ENCODE measurements at places on chromosomes 4 and X.

- no peak for DNase-seq
These were observed 116.4 kb upstream of the LSM6 start for GRCh38 chr4:146059151-146059550.

DNA sequence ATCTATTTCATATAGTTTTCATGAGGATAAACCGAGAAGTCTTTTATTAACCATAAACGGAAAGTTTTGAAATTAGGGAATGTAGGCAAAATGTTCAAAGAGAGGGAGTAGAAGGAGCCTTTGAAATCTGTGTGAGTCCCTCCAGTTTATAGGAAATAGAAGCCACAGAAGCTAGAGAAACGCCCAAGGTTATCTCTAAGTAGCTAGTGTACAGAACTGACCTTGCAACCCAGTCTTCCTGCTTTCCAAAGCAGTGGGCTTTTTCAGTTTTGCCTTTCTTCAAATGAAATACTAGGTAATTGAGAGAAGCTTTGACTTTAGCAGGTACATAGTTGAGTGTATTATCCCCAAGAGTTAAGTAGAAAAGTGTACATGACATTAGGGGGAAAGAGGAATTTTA lies 39.4 kb downstream of the STIM2 start:
- no peak for DNase-seq

DNA sequence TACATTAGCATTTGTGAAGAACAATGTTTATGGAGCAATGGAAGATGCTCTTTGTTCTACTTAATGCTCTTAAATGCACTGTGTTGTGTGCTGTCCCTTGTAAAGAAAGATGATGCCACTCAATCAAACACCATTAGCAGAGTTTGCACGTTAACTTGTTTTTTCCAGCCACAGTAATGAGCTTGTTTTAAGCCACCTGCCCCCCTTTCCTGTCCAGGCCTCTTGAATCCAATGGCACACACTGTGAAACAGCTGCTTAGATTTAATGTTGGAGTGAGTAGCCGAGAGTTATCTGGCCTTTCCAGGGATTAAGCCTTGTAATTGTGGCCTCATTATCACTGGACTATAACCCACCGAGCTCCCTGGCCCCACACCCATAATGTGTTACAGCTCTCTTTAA lies 86.0 kb downstream of the PAK3 start:
- peak; percentile 52 for DNase-seq

GRCh38 chr4:164524789-164525188 lies 229.1 kb upstream of the SMIM31 start:
- no peak for DNase-seq

DNA sequence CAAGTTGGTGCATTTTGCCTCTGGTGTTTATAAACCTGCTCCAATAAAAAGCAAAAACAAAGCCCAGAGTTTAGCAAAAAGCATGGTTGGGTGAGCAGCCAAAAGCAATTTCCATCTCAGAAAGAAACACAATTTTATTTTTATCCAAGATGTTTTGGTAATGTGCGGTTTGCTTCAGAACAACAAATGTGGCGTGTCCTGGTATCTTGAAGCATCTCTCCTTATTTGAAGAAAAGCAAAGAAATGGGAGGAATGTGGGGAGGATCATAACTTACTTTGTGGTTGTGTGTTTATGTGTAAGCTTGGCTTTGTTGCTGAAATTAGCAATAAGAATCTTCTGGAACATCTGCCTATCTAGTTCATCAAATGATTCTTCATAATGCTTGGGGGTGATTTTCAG lies 88.3 kb upstream of the DDX3X start:
- DNase-seq, result no peak

DNA sequence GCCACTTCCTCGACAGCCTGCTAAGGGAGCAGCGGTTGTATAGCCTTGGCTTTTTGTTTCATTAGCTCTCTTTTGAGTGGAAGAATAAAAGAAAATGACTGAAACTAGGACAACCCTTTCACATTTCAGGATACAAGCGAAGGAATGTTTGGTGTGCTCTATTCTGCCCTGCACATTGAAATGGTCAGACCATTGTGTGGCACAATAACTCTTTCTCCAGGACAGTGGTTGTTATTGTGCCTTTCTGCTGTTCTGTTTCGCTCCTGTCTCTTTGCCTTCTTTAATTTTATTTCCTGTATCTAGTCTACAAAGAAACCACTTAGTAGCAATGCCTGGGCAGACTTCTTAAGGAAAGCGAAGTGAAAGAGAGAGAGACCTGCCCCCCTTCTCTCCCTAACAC lies 473.7 kb downstream of the GBA3 start:
- no peak for DNase-seq

DNA sequence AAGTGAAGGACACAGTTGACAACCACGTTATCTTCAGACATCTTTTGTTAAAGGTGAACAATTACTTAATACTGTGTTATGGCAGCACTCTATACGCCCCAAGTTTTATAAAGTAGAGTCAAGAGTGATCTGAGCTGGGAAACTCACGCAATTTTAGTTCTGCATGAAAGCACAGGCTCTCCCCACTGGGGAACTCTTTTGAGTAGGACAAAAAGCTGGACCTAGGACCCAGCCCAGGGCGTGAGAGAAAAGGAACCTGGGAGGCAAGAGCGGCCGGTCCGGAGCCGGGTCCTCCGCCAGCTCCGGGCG lies 152.6 kb upstream of the SLC4A4 start:
- DNase-seq, result no peak

- DNase-seq, result no peak
These were observed 59.3 kb upstream of the HPSE start for GRCh38 chr4:83393908-83394307.

DNA sequence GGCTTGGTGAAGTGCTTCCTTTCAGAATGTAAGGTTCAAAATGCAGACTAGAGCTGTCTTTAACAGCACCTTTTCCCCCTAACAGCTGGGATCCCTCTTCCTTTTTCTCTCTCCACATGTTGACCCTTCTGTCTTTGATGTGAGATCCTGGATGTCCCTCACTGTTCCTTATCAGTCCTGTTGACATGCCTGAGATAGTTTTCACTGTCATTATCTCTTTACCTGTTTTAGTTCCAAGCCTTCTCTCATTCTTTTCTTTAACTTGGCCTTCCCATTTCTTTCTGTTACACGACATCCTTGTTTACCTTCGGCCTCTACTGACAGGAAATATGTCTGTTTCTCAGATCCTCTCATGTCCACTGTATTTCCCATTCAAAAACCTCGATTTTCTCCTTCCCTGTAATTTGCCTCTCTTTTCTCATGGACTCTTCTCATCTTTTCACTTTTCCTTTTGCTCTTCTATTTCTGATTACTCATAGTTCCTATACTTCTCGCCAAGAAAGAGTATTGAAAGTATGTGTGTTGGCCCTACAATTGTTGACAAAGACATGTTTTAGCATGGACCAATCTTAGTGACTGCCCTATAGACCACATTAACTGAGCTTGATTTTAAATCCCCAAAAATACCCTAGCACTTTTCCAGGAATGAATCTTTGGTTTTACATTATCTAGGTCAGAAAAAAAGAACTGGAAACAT lies 1.2 kb upstream of the SOWAHB start:
- DNase-seq, result no peak

- no peak for DNase-seq
These were observed 191.2 kb downstream of the IDS start for GRCh38 chrX:149313871-149314371.

GRCh38 chr4:22897520-22898108 lies 204.9 kb downstream of the GBA3 start:
- DNase-seq, result peak; percentile 1

DNA sequence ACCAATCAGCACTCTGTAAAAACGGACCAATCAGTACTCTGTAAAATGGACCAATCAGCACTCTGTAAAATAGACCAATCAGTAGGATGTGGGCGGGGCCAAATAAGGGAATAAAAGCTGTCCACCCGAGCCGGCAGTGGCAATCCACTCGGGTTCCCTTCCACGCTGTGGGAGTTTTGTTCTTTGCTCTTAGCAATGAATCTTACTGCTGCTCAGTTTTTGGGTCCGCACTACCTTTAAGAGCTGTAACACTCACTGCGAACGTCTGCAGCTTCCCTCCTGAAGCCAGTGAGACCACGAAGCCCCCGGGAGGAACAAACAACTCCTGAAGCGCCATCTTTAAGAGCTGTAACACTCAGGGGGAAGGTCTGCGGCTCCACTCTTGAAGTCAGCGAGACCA lies 66.4 kb upstream of the BRS3 start:
- no peak for DNase-seq

DNA sequence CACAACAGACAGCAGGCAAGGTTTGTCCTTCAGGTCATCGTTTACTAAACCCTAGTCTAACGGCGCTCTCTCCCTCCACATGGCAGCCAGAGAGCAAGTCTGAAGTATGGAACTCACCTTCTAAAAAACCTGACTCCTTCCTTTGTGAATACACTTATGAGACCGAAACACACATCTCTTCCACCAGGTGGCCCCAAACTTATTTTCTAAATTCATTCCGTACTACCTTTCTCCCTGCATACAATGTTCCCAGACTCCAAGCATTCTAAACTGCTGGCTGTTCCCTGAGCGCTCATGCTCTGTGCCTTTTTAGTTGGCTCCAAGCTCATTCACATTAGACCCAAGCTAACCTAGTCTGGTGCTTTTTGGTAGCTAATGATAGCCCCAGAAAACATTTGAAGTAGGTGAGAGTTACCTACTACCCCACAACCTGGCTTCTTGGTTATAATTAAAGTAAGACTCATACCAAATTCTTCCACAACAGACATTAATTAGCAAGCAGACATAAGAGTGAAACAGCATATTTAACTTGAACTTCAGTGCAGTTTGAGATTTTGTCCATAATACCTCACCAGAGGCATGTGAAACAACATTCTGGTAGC lies 67.6 kb upstream of the DCLK2 start:
- peak; percentile 59 for DNase-seq

DNA sequence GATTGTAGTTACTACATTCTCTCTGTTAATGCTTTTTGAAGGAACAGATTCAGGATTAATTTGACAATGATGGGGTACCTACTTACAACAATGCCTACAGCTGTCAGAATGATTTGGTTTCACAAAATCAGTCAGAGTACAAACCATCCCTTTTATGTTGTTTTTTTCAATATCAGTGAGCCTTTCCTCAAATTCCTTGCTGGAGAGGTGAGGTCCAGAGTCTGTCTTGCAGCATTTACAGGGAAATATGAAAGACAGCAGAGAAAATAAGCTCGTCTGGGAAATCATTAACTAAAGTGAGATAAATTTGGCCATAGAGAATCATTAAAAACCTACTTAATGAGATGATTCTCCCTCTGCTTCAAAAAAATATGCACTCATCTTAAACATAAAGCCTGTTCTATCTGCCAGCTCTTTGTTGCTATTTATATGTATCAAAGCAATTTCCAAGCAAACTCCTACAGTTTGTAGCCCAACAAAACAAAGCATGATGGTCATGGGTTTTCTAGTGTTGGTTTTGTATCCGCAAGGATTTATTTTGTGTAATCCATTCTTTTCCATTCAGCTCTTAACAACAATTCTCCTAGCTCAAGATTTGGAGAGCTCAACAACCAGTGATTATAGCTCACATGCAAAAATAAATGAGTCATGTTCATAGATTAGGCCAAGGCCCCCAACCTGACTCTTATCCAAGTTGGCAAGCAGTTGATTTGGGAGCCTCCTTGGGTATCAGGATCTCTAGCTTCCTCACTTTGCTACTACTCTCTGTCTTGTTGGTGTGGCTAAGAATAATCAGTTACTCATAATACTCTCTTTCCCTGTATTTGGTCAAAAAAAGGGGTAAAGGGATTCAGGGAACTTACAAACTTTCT lies 222.6 kb downstream of the ENOX2 start:
- DNase-seq, result peak; percentile 18

- no peak for DNase-seq
These were observed 82.1 kb downstream of the CLDN34 start for GRCh38 chrX:10049236-10049635.

DNA sequence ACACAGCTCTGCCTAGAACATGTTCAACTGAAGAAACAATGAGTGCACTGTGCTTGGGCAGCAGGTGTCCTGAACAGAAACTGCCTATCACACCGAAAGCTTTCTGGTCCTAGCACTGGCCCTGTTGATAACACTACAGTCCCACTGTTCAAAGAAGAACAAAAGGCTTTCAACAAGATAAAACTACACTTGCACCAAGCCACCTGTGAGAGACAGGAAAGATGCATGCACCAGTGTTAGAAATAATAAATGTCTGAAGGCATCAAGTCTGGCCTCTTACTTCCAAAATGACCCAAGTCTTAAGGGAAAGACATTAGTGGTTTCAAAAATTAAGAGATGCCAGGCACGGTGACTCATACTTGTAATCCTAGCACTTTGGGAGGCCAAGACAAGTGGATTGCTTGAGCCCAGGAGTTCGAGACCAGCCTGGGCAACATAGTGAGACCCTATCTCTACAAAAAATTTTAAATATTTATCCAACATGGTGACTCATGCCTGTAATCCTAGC lies 68.7 kb downstream of the APBB2 start:
- DNase-seq, result peak; percentile 31

GRCh38 chr4:99572527-99573240 lies 1.9 kb upstream of the MTTP start:
- DNase-seq, result no peak

All from NCI-H345 (cell line).